Neural progenitor cell (in vitro differentiated cells): ENCODE measurements at places on chromosomes 11 and 22.
A peak's percentile ranks its signal among the peaks of the same experiment; 100 is the strongest.

DNA sequence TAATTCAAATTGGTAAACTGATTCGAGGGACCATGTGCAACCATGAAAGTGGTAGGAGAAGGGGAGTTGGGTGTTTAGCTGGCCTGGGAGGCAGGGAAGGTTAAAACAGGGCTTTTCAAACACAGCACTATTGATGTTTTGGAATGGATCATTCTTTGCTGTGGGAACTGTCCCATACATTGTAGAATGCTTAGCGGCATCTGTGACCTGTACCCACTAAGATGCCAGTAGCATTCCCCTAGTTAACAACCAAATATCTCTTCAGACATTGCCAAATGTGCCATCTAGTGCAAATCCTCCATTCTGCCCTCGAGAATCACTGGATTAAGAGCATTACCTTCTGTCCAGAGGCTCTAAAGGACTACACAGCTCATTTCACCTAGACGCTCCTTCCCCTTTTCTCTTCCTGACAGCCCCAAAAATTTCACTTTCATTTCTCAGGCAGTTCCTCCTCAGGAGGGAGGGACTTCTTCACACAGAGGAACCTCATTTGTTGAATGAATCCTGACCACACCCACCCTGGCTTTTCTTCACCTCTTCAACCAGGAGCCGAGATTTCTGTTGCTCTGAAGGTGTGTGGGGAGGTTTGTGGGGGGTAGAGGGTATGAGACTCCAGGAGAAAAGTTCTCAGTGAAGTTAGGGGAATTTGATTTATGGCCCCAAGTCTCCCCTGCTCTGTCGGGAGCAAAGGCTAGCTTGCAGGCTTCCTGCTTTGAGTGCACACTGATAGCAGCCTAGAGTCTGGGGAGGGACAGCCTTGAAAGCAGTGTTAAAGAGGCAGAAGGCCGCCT, at the start of gene TRIM34:
Gene TRIM34 (plus strand): TSS at position 513 of the 791 bp plus-strand sequence. CDS start 7,331 bp downstream, outside the sequence.
- peak; percentile 34 for DNase-seq

GRCh38 chr11:44529895-44530412, 35.5 kb upstream of the CD82 start:
- no peak for DNase-seq

- peak; percentile 50 for DNase-seq
These were observed 545 bp downstream of the FEN1 start for GRCh38 chr11:61793083-61793828.

DNA sequence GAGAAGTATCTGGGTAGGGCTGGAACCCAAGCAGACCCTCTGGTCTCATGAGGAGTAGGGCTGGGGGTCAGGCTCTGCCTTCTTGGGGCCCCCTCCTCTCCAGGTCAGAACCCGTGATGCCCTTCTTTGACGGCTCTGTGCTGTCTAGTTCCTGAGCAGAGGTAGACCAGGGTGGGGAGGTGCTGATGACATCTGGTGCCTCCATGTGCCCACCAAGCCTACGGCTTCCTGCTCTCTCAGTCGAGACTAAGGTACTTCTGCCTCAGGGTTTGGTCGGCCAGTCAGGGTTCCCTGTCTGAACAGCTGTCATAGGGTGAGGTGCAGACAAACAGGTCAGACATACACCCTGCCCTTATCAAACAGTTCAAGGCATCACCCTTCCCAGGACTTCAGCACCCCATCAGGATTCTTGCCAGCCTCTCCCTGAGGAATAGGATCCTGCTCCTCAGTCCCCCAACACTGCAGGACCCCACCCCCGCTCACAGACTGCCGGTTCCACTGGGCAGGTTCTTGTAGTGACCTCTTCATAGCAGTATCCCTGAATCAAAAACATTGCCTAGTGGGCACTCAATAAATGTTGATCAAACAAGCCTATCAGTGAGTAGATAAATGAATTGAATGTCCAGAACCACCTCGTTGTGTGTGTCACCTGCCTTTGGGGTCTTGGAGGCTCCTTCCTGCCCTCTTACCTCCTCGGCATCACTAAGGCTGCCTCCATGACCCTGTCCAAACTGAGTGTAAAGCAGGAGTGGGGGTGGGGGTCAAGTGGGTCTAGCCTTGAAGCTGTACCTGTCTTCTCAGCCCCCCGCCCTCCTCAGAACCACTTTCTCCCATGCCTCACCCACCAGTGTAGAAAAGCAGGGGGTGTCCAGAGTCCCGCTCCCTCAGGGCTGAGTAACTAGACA, 158.2 kb downstream of the BUD13 start:
- no peak for DNase-seq

DNA sequence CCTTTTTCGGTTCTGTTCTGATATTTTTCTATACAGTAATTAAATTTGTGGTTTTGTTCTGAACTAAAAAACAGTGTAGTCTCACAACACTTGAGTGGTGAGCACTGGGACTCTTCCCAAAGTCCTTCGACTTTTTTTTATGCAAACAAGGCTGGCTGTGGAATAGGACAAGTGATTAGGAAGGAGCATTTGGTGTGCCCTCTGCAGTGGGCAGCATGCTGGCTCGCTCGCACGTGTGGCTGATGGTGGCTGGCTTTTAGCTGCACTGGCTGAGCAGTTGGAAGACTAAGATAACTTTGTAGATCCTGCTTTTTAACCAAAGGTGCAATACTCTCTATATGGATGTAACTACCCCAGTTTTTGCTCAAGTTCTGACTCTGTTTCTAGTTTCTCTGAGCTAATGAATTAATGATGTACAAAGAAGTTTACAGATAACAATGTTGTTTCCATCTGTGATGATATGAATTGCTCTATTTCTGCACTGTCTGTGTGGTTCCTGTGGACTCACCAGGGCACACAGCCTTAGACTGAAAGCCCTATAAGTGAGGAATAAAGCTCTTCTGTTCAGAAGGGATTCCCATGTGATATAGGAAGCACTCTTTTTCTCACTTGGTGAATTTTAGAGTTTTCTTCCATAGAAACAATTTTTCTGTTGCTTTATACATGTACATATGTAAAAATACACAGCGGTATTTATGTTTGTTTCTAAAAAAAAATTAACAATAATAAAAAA, 143.1 kb upstream of the RASSF10 start:
- peak; percentile 48 for DNase-seq

- DNase-seq = peak; percentile 39
These were observed 1.9 kb downstream of the OR4S1 start for GRCh38 chr11:48307760-48308386.

DNA sequence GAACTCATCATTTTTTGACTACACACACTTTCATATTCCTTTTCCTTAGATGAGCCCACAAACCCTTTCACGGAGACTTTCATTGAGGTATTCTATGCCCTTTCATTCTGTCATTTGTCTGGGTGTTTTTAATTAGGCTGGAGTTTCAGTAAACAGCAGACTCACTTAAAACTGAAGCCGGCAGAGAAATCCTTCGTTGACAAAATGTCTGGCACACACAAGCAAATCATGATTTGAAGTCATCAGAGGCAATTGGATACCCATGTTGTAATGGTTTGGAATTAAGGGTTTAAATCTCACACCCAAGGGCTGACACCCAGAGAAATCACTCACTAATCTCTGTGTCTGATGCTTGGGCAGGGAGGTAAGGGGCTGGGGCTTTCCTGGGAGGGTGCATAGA, 127.1 kb downstream of the EHF start:
- DNase-seq = no peak

DNA sequence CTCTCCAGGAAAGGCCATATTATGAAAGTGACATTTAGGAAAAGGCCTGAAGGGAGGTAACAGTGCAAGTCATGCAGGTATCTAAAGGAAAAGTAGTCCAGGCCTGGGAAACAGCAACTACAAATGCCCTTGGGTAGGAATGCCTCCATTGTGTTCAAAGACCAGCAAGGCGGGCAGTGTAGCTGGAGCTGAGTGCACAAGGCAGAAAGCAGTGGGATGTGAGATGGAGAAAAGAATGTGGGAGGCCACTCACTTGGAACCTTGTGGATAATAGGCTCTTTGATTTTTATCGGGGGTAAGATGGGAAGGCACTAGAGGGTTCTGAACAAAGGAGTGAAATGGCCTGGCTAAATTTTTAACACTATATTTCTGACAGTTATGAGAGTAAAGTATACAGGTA, 188.6 kb downstream of the PGR start:
- peak; percentile 29 for DNase-seq

DNA sequence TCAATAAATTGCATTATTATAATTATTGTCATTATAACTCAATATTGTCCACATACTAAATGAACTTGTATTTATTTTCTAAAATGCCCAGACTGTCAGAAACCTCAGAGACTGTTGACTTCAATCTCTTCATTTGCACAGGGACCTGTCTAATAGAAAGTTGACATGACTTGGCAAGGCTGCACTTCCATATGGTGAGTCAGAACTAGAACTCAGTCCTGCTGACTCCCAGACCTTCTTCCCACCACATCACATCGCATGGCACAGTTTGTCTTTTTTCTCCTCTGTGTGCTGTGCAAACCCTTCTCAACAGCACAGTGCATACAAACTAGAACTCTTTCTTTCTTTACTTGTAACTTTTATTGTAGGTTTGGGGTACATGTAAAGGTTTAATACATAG, 215.1 kb upstream of the BLID start:
- no peak for DNase-seq

DNA sequence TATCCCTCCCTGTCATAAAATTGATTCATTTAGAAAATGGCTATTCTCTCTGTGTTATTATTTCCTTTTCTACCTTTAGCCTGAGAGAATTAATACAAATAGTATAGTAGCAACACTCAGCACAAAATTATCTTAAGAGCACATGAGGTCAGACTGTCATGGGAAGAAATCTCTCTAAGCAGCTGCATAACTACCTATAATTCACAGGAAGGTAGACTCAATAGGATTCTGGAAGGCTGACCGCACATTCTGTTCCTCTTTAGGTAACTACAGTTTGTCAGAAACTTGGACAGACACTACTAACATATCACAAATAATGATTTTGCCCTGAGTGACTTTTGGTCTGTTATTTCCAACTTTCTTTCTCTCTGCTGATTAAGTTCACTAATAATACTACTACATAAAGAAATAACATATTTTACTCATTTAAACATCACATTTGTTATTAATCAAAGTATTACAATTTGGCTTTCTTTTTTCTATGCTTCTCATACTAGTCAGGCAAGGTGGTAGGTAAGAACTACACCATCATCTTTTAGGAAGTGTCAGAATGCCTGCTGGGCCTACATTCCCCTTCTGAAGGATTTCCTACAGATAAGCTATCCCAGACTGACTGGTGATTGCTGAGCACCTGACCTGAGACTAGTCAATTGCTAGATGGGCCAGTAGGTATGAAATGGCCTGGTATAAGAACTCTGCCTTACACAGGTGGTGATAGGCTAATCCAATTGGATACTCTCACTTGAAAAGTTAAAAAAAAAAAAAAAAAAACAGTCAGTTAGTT, 325.1 kb downstream of the DLG2 start:
- DNase-seq = no peak

GRCh38 chr22:48327721-48328120, 1500.0 kb downstream of the BRD1 start:
- no peak for DNase-seq

GRCh38 chr11:14579646-14580045, 59.5 kb upstream of the PSMA1 start:
- no peak for DNase-seq

- no peak for DNase-seq
These were observed 19.2 kb upstream of the RRAS2 start for GRCh38 chr11:14378171-14378570.

DNA sequence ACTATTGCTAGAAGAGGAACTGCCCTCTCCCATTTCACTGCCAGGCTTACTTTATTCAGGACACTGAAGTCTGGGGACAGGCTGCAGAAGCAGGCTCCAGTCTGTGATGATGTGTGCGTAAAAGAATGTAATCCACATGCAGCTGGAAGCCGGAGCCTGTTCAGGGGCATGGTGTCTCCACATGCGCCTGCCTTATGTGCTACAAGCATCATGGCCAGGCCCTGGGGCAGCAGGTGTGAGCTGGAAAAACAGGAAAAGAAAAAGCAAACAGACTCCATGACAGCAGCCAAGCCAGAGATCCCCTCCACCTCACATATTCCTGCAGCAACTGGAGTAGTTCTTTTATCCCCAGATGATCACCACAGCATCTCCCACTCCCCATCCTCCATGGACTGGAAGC, 33.4 kb downstream of the ARFGAP2 start:
- DNase-seq = no peak

DNA sequence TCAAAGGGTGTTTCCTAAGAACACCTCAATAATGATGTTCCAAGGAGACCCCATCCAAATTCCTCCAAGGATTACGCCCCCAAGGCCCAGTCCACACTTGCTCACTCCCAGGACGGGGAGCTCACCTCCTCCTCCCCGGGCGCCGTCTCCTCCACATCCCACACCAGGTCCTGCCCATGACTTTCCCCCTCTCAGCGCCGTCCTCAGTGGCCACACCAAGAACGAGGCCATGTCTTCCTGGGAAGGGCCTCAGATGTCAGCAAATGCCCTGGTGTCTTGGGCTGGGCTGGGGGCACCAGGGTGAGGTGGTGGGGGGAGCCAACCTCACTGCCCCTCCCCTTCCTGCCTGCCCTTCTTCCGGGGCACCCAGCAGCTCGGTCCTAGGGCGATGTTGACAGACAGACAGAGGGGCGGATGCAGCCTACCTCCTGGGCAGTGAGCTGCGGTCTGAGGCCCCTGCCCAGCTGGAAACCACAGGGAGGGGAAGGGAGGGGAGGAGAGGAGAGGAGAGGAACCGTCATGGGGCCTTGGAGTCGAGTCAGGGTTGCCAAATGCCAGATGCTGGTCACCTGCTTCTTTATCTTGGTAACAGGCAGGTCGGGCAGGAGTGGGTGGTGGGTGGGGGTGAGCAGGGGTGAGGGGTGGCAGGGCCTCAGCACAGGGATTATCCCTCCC, at the start of the genes C11orf21 and TSPAN32:
Gene C11orf21 (minus strand): TSS at position 288 of the 675 bp plus-strand sequence. CDS start 110 bp downstream, at position 178.
Gene TSPAN32 (plus strand): TSS at position 383 of the 675 bp plus-strand sequence. CDS start 137 bp downstream, at position 520.
- no peak for DNase-seq

- no peak for DNase-seq
These were observed 74.2 kb downstream of the MED15 start for GRCh38 chr22:20581503-20582170.

GRCh38 chr22:34973016-34973415, 92.9 kb upstream of the ISX start:
- DNase-seq = peak; percentile 33

- peak; percentile 15 for DNase-seq
These were observed at the start of gene SCGB1D2 for GRCh38 chr11:62242021-62242420. Gene SCGB1D2 (plus strand): TSS chr11:62242239. CDS start chr11:62242308, 69 bp downstream.

- peak; percentile 82 for DNase-seq
These were observed 15.4 kb downstream of the ARHGEF17 start for GRCh38 chr11:73323464-73323863.

DNA sequence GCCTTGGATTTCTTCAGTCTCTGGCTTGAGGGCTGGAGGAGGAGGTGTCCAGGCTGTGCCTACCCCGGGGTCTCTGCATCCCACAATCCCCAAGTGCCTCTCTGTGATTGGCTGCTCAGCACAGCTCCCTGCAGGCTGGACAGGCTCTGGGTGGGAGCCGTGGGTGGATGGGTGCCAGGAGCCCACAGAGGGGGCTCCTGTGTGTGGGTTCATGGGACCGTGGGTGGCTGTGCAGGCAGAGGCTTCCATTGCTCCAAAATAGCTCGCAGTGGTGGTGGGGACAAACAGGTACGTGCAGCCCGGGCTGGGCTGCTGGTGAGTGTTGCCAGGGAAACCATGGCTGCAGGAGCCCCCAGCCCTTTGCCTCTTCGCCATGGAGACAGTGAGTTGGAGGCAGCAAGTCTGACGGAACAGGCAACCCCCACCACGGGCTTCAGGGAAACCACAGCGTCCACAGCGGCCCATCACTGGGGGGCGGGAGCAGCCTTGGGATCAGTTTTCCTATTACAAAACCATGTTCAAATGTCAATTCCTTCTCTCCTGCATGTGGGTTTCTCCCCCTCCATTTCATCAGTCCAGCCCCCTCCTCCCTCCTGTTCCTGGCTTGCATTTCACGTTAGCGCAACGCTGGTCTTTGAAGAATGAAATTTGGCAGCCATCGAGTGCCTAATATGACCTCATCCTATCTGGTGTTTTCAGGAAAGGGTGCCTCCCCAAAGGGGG, 155.2 kb downstream of the TRIM29 start:
- no peak for DNase-seq

GRCh38 chr11:27129686-27130085, 89.1 kb downstream of the BBOX1 start:
- DNase-seq = no peak
